CD4-positive, alpha-beta T cell treated with Interleukin-21 for 1 hour (primary cell): ENCODE measurements at places on chromosomes 1 and 21.

- DNase-seq: no peak
Measured at GRCh38 chr1:71083271-71083670, 2.4 kb upstream of the ZRANB2 start.

DNA sequence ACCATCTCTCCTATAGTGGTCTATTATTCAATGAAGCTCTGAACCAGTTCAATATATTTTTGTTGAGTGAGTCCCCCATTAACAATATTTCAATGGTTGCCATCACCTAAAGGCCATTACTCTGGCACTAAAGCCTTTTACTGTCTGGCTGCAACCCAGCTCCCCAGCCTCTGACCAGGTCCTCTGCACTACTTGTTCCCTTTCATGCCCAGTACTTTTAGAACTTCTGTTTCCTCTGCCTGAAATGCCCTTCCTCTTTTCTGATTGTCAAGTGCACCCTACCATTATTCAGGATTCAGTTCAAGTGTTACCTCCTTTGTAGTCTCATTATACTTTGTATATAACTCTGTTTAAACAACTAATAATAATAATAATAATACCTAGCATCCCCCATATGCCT, 30.4 kb upstream of the ZFYVE9 start:
- DNase-seq: no peak

- no peak for DNase-seq
Measured at GRCh38 chr1:215877452-215877951, 310.4 kb downstream of the KCTD3 start.

DNA sequence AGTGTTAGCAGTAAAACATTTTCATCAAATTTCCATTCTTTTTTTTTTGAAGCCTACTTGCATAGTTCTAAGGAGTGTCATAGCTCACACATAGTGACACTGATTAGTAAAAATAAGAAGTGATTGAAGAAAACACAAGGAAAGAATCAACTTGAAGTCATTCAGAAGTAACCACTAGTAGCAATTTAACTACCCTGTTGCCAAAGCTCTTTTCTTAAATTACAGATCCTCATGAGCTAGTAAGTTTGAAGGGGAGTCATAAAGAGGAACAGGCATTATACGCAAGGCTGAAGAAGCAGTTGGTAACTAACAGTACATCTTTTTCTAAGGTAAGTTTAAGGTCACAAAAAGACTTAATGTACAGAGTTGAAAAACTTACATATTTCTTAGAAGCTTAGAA, 332.2 kb downstream of the CHRM3 start:
- DNase-seq: no peak

GRCh38 chr21:38761531-38761930, 44.2 kb upstream of the ETS2 start:
- no peak for DNase-seq

GRCh38 chr1:161128591-161129420, 3.7 kb downstream of the DEDD start:
- DNase-seq: no peak

- no peak for DNase-seq
Measured at GRCh38 chr1:93976291-93976690, 67.1 kb upstream of the GCLM start.
